AG04449 (cell line): ENCODE measurements at places on chromosomes 12 and 14.

DNA sequence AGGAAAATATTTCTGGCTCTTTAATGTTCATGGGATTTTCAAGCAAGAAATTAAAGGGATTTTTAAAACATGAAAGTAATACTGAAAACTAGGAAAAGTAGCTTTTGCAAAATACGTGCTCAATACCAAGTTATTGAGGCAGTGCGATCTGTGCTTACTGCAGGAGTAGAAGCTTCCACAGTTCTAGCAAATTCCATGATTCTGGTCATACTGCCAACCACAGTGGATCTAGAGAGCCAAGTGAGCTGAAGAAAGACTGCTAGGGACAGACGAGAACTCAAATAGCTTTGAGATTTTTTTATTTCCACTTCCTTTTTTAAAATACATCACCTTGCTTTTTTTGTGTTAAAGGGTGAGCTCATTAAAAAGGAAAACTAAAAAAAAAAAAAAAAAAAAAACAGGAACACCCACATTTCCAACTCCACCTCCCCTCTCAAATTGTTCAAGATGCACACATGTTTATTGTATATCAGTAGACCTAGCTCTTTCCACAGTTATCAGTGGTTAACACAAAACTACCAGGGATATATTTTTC lies 26.2 kb downstream of the EGLN3 start:
- no peak for DNase-seq

GRCh38 chr12:90897986-90898385 lies 57.0 kb downstream of the CCER1 start:
- DNase-seq, result no peak

DNA sequence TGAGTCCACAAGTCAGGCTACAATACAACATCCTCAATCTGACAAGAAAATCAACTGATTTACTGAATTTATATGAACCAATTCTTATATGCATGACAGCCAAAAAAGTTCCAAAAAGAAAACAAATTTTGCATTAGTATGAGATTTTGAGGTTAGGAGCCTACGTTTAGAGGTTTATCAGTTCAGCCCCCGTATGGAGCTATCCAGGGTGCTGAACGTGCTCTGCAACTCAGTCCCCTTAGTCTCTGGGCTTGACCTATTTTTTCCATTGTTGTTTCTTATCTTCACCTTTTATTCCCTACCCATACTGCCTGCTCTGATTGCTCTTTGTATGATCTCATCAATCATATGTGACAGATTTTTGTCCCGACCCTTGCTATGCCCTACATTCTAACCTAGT lies 693.0 kb downstream of the NRXN3 start:
- no peak for DNase-seq

DNA sequence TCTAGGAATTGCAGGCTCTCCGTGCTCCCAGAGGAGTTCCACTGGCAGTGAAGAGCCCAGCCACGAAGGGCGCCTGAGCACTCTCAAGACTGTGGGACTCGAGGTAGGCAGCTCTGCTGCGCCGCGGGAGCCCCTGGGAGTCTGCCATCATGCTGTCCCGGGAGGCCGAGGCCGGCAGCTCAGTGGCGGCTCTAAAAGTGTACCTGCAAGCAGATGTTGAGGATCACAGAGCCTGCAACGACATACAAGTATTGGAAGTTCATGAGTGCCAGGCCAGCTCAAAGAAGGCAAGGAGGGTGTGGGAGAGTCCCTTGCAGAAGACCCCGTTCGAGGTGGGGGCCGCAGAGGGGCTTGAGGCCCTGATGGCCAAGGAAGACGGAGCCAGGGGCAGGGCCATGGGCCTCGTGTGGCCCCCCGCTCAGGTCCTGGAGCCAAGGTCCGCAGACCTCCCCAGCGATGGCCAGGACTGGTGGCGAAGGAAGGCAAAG lies 62.7 kb downstream of the MUCL1 start:
- DNase-seq, result no peak

DNA sequence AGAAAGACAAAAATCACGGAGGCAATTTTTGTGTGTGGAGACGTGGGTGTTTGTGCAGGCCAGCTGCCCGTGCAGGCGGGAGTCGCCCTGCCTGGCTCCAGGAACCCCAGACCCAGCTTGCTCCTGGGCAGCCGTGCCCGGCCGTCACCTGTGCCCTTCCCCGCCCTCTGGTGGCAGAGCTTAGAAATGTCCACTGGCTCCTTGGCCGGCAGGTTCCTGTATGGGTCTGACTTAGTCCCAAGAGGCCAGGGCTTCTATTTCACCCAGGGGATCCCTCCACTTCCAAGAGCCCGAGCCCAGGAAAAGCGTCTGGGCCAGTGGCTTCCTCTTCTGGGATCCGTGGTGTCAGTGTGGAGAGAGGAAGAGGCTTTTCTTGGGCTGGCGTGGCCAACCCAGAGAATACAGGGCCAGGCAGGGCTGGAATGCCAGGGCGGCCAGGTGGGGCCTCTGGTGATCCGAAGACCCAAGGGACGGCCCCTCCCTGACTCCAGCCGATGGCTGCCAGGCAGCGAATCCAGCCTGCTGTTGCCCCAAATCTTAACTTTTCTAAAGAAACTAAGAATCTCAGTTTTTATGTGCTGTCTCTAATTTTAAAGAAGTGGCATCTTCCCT lies 120.9 kb downstream of the TMEM132C start:
- no peak for DNase-seq

DNA sequence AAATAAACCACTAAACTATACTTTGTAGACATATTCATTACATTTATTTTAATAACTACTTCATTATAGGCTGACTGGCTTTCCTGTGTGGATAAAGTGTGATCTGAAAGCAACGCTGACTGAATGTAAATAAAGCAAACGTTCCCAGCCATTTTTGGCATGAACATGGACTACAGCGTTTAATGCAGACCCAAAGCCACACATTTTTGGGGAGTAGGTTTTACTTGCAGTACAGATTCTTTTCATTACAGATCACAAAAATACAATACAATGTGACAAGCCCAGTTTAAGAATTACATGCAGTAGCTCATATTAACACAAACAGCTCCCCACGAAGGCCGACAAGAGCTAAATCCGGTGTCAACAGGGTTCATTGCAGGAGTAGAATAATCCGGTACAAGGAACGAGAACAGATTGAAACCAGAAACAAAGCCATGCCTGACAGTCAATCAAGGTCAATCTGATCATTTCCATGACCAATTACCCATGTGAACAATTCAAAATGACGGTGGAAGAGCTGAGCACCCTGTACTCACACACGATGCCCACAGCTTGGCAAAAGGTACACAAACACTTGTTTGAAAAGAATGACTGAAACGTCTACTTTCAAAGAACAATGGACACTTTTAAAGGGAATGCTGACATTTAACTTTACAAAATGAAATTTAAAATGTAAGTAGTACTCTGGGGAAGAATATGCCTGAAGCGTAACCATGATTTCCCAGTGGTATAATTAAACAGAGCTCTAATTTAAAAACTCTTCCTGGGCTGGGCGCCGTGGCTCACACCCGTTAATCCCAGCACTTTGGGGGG lies 5.3 kb downstream of the BAG5 start:
- DNase-seq, result no peak

DNA sequence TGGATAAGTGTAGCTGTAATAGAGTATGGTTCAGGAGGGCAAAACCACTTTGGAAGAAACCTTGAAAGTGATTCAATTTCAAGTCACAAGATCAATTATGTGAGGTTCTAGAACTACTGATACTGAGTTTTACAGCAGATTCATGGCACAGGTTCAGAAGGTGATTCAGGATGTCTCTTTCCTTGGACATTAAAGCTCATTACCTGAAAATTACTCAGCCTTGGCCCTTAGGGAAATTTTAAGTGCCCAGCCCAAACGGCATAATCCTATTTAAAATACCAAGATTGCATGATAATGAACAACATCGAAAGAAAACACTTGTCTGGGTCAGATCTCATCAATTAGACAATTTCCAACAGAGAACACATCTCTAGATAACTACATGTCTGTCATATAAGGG lies 70.2 kb upstream of the SLC38A2 start:
- no peak for DNase-seq

GRCh38 chr12:66482351-66483203 lies 180.3 kb downstream of the HELB start:
- DNase-seq, result no peak

GRCh38 chr14:70804556-70805162 lies 4.7 kb downstream of the MAP3K9 start:
- no peak for DNase-seq

DNA sequence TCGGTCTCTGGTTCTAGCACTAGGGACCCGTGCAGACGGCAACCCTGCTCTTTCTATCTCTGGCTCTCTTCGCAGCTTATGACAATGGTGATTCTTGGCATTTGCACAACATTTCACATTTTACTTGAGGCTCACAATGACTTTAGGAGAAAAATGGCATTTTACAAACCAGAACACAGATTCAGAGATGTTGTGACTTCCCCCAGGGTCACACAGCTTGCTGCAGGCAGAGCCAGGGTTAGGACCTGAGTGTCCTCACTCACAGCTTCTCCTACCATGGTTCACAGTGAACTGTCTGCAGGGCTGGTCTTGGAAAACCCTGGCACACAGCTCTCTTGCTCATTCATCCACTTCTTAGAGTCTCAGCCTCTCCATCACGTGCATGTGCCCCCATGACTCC lies 23.7 kb downstream of the P2RX7 start:
- no peak for DNase-seq

- DNase-seq, result no peak
Observed at GRCh38 chr14:55802986-55803872, 223.2 kb downstream of the KTN1 start.

- peak; percentile 98 for DNase-seq
Observed at GRCh38 chr12:46556105-46556559, 183.6 kb upstream of the SLC38A2 start.

DNA sequence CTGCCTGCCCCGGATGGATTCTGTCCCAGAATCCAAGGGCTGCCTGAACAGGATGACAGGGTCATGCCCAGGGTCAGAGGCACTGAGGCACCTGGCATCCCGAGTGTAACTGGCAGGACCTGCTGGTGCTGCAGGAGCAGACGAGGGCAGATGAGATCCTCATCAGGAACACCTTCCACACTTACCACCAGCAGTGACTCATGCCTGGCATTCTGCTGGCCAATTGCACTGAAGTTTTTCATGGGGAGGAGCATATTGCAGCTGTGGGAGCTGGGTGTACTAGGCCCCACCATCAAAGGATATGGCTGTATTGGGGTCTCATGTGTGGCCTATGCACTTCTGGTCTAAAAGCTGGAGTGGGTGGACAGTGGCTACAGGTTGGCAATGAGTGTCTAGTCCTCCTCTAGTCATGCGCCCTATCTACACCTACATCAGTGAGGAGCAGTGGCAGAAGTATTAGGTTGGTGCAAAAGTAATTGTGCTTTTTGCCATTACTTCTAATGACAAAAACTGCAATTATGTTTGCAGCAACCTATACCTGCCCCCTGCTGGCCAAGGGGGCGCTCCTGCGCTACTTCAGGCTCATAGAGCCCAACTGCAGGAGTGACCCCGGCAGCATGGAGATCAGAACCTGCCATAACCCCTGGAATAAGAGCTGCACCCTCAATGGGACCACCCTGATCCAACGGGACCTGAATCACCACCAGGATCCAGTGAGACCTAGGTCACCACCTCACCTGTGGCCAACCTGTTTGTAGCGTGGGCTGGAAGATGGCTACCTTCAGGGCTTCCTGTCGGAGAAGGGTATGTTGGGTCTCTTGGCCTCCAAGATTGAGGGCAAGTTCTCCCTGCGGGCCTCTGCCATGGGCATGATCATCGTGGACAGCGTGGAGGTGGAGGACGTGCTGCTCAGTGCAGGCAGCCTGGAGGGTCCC lies 8.0 kb upstream of the C12orf42 start:
- no peak for DNase-seq

DNA sequence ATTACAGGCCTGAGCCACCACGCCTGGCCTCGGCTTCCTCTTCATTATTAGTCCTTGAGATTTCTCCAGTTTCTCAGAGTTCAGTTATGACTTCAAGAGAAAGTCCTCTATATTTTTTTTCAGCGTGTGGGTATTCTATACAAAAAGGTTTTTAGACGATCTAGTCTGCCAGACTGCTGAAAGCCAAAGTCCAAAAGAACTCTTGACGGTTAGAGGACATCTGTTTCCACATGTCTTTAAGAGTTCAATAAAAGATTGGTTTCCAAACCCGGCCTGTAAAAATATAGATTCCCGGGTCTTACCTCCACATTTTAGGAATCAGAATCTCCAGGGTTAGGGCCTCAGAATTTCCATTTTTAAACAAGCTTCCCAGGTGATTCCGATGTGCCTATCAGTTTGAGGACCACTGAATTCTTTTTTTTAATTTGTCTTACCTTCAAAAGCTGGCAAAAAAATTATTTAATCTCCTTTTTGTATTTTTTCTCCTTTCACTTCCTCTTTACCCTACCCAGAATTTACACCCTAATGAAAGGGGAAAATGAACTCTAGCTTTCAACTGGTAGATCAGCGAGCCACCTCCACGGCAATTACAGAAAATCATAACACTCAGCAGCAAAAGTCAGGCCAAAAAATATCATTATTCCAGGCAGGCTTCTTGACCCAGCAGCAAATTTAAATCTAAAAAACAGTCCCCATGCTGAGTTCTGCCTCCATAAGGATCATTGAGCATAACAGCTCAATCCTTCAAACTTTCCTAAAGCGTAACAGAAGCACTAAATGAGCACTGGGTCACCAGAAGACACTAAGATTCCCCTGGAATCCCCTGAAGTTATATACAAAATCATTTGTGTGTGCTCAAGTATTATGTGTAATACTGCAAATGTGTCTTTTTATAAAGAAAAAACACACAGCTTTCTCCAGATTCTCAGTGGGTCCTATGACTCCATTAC lies 8.7 kb downstream of the NT5DC3 start:
- no peak for DNase-seq

GRCh38 chr12:4910502-4911315 lies 1.0 kb downstream of the KCNA1 start:
- no peak for DNase-seq

DNA sequence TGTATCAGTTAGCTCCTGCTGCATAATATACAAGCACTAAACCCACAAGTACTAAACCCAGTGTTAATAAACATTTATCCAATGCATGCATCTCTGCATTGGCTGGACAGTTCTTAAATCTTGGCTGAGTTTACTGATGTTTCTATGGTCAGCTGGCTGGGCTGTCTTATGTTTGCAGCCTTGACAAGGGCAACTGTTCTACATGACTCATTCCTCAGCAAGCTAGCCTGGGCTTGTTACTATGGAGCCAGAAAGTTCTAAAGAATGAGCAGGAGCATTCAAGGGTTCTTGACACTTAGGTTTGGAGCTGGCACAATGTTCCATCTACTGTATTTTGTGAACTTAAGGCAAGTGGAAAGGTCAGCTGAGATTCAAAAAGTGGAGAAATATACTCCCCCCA lies 199.1 kb downstream of the GLT1D1 start:
- DNase-seq, result no peak

DNA sequence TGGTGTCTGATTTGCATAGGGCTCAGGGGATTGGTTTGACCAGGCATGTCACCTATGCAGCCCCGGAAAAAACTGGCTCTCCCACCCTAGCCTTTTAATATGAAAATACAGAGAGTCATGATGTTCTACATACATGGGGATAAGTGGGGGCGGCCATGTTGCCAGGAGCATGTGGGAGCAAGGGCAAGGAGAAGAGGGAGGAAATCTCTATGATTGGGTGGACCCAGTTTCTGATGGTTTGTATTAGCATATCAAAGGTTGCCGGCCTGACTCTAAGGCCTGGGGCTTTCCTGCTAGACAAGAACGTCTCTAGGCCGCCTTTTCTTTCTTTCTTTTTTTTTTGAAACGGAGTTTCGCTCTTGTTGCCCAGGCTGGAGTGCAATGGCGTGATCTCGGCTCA lies 123.4 kb upstream of the CPSF6 start:
- DNase-seq, result no peak

GRCh38 chr12:113700943-113701342 lies 229.3 kb upstream of the LHX5 start:
- DNase-seq, result peak; percentile 23
